ENCODE measurements at places on chromosomes 6 and 20. TPM values are rescaled to one million over a fixed set of nuclear protein-coding genes. Genes with fewer than 3 reads are reported as not detected.

TREM2 gene
- total RNA-seq = 0.54 TPM

GRCh38 chr20:53412577-53413185 lies 181.0 kb downstream of the ZNF217 start:
- ATAC-seq = no peak

- no peak for ATAC-seq
Observed at GRCh38 chr6:21769968-21770367, 176.4 kb downstream of the SOX4 start.

DNA sequence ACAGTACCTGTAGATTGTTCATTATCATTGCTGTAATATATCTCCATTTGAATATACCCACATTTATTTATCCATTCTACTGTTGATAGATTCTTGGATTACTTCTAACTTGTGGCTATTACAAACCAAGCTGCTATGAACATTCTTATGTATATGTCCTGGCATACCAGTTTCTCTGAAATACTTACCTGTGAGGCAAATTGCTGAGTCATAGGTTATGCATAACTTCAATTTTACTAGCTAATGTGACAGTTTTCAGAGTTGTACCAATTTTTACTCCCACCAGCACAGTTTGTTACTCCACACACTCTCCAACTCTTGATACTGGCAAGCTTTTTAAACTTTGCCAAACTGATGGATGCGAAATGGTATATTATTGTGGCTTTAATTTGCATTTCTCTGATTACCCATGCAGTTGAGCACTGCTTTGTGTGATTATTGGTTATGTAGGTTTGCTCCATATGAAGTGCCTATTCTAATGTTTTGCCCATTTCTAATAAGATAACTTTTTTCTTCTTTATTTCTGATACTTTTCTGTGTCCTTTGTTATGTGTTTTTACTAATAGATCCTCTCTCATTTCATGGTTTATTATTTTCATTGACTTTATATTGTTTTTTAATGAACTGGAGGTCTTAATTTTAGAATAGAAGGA lies 62.8 kb upstream of the SDHAF4 start:
- ATAC-seq = no peak

GRCh38 chr20:31851240-31851955 lies 6.0 kb upstream of the FOXS1 start:
- no peak for ATAC-seq
